ENCODE measurements at places on chromosomes 11 and 22.

DNA sequence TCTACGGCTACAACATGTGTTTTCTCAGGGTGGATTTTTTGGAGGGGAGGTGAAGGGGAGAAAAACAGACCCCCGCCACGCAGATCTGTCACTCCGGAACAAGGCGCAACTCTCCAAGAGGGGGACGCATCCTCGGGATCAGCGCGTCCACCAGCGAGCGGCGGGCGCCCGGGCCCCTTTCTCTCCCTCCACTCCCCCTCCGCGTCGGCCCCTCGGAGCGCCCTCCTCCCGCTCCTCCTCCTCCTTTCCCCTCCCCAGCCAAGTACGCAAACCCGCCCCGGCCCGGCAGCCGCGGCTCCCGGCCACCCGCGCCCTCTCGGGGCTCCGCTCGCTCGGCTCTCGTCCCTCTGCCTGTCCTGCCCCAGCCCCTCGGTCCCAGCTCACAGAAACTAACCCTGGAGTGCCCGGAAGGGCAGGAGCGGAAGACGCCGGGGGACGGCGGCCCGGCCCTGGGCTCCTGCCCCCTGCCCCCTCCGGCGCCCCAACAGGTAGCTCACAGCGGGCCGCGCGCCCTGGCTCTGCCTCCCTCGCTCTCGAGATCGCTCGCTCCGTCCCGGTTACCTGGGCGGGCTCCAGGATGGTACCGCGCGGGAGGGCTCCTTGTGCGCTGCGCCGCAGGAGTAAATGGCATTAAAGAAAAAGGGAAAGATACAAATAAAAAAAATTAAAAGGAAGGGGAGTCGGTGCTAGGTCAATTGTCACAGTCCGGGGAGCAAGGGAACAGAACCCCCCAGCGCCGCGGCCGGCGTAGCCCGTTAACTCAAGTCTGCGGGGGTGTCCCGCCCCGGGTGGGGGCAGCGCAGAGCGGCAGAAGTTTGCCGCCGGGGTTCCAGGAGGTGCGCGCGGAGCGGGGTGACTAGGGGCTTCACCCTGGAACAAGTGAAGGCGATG, 131.4 kb upstream of the C11orf58 start:
- DNase-seq = no peak

DNA sequence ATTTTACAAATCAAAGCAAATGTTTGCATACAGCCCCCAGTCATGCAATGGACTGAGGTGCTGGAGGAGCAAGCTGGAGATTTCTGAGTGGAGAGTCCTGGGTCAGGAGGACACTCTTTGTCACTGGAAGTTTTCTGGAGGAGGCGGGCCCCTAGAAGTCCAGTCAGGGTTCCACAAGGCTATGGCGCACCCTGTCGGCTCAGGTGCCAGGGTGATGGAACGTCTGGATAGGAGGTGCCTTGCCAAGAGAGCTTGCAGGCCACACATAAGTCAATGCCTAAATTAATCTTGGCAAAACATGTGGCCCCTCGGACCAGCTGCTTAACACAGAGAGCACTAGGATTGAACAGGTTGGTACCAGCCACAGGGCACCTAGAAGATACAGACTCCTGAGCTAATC, 174.7 kb upstream of the CADM1 start:
- no peak for DNase-seq

- DNase-seq = peak; percentile 6
These were observed 43.6 kb upstream of the POU2AF1 start for GRCh38 chr11:111422494-111423249.

- DNase-seq = peak; percentile 65
These were observed 19.2 kb downstream of the PIM3 start for GRCh38 chr22:49979587-49980264.

GRCh38 chr11:68904248-68904847, 657 bp downstream of the IGHMBP2 start:
- peak; percentile 14 for DNase-seq

DNA sequence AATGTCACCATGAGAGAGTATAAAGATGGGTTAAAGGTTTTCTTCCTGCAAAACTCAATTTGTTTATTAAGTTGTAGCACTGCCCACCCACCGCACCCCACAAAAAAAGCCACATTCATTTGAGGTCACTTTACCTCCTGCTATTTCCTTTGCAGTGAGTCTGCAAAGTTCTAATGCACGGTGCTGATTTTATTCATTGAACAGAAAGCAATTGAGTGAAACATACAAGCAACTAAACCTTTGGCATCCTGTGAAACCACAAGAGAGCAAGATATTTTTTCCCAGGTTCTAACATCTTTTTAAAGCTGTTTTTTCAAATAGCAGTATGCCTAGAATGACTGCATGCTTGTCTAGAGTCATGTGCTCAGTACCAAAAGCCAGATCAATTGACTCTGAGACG, 39.0 kb downstream of the RRAS2 start:
- no peak for DNase-seq

DNA sequence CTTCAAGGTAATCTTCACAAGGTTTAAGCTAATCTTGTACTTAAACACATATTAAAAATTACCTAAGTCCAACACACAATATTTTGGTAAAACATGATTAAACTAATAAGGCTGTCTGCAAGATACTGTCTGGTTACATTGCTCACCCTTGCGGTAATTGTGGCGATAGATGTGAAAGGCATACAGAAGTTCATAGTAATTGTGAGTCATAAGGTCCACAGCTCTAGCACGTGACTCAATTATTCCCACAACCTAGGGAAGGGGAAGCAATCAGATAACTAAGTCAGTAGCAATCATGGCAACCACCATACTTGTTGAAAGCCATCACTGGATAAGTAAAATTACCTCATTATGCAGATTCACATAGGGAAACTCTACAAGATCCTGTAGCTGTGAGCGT, 30.5 kb upstream of the FNBP4 start:
- DNase-seq = peak; percentile 41

Measured in fibroblast of pulmonary artery (primary cell).